Stimulated activated CD4-positive, alpha-beta T cell treated with anti-CD3 and anti-CD28 coated beads, Interleukin-12 subunit alpha, Interleukin-12 subunit beta, amount 100 ng/mL, for 48 hours (primary cell): ENCODE measurements at places on chromosomes 11 and 22.

GRCh38 chr11:75204685-75205563 is 35.6 kb upstream of the TPBGL start:
- DNase-seq: peak; percentile 87

DNA sequence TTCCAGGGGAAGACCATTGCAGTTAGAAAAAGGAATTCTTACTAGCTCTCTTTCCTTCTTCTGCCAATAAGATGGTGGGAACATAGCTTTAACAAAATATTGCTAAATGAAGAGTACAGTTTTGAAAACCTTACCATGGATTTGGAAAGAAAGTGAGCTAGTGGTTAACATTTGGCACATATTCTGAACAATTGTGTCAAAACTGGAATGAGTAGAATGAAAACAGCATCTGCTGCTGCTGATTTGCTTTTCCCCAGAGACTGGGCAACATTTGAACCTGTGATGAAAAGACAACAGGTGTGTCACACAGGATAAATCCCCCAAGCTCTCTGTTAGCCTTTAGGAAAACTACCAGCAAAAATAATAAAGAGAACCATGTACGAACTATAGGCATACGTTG is 761.4 kb downstream of the KCNA4 start:
- no peak for DNase-seq

DNA sequence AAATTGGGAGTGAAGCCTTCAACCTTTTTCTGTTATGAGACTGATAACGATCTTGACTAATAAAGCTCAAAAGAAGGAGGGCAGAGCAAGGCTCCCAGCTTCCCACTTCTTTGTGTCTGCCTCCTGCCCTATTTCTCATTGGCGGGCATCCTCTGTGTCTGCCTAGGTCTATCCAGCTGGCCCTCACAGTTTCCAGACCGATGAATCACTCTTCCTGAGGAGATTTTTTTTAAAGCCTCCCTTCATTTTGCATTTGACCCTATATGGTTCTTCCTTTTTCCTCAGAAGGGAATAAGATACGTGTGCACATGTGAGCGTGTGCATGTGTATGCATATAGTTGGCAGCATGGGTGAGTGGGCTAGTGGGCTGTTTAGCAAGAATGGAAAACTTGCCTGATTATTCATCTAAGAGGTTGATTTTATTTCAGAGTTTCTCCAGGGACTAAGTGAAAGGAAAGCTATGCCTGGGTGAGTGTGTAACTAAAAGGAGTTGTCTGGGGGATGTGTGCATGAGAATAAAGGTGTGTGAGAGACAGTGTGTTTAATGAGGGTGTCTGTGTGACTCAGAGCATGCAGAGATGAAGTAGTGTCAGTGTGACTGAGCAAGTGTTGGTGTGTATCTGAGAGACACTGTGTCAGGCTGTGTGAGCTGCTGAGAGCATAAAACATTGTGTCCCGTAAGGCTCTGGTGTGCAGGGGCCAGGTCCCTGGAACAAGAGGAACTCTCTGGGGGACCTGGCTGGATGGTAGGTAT is 12.2 kb downstream of the PHLDB1 start:
- DNase-seq: no peak

DNA sequence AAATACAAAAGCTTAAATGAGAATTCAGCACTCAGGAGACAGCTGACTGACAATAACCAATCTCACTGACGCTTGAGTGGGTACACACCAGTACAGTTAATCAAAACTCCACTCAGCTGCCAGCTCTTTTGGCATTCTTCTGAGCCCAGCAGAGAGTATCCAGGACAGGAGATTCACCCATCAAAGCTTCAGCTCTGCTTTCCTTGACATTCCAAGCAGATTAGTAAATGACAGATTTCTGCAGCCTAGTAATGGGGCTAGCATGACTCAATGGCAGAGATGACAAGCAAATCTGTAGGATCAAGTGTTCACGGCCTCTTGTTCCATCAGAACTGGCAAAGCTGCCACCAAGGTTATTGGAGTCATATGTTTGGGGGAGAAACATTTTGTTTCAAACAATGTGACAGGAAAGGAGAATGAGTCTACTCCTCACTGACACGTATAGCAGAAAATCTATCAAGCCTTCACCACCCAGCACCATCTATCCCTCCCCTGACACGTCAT is 420.0 kb downstream of the DYNC2H1 start:
- DNase-seq: no peak

GRCh38 chr11:107307991-107308390 is 149.6 kb downstream of the CWF19L2 start:
- no peak for DNase-seq

DNA sequence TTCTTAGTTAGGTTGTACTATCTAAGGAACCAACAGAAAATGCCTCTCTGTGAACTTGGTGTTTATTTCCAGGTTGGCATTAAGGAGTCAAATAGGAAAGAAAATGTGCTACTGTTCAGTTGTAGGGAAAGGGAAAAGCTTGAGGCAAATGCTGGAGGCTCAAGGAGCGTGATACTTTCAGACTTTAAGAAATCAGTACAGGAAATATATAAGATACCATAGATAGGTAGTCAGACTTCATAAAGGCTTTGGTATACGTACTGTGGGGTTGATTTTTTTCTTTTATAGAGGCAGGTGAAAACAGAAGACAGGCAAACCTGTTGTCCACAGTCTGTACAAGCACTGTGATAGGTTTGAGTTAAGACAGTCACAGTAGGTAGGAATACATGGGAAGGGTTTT is 30.8 kb downstream of the EP300 start:
- DNase-seq: no peak

DNA sequence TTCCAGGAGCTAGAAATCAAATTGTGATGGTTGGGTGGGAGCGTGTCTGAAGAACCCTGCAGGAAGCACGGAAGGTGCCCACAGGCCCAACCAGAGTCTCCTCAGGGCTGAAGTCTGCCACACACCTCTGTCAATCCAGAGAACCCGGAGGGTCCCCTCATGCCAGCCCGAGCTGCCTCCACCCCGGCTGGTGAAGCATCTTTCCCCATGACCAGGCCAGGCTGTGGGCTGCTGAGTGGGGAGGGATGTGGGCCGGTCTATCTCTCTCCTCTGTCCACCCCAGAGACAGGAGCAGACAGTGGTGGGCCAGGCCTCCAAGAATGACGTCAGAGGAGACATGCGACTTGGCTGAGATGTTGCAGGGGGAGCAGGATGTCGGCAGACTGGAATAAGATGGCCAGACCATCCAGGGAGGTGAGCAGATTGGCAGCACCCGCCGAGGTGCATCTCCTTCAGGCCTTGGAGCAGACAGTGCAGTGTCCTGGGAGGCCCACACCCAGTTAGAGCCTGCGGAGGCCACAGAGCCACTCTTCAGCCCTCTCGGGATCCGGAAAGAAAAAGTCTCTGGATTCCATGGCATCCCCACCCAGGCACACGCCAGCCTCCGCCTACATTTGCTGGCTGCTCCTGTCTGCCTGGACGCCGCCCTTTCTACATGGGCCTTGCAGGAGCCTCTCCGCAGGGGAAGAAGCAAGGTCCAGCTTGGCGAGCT is 1524.9 kb downstream of the BRD1 start:
- no peak for DNase-seq

GRCh38 chr11:65056999-65057398 is 1.4 kb downstream of the NAALADL1 start:
- no peak for DNase-seq

DNA sequence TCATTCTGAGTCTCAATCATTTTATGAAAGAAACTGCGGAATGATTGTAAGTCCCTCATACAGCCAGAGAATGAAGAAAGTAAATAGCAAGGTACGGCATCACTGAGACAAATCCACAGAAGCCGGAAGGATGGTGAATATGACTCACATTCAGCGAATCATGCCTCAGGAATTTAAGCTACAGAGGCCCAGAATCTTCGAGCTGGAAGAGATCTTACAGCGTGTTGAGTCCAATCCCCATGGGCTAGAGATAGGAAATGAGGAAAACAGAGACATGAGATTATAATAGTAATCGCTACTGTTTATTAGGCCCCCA is 173.2 kb downstream of the KIF18A start:
- DNase-seq: no peak

DNA sequence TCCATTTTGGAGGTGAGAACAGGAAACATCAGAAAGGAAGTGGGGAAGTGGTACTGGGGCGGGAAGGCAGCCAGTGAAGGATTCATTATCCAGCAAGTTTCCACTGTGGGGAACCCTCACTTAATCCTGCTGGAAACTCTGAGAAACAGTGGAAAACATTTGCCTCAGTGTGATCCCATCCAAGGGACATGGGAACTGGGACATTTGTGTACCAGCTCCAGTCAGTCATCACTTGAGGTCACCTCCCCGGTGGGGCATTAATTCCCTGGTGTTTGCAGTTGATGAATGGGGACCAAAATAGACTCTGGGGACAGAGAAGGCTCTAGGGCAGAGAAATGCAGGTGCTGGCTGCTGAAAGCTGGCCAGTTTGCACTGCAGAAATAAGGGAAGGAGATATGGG is 599.9 kb downstream of the BUD13 start:
- no peak for DNase-seq

GRCh38 chr11:111429066-111429506 is 50.0 kb upstream of the POU2AF1 start:
- peak; percentile 65 for DNase-seq

DNA sequence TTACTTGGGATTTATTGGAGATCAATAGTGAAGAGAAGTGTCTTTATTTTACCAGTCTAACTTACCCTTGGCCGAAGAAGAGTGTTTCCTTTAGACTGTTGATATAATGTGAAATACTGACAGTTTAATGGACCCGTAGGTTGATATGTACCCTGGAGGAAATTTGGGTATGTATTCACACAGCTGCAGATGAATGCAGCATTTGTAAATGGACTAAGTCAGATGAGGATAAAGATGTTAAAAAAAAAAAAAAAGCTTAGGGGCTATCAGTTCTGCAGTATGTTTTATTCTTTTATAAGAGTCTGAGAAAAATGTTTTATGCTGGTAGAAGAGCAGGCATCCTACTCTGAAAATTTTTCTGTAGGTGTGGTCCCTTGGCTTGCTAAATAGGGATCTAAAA is 2.7 kb downstream of the REXO2 start:
- DNase-seq: no peak
